ENCODE measurements at places on chromosomes 11 and 22. TPM values are rescaled to one million over a fixed set of nuclear protein-coding genes. Genes with fewer than 3 reads are reported as not detected.

Gene AQP11
- total RNA-seq = not detected

Gene ARHGAP8
- total RNA-seq = 3.4 TPM

Gene TSGA10IP
- not detected for total RNA-seq

Gene PGA3
- not detected for total RNA-seq

Gene ARHGEF17
- 10.2 TPM for total RNA-seq

Gene ARFIP2
- 77.5 TPM for total RNA-seq

Gene RIN1
- 56.9 TPM for total RNA-seq

Gene SPTBN2
- 617 TPM for total RNA-seq

Measured in lower leg skin (tissue), 4 donors.